NCI-H2081 (cell line): ENCODE measurements at places on chromosomes 16 and 17.

DNA sequence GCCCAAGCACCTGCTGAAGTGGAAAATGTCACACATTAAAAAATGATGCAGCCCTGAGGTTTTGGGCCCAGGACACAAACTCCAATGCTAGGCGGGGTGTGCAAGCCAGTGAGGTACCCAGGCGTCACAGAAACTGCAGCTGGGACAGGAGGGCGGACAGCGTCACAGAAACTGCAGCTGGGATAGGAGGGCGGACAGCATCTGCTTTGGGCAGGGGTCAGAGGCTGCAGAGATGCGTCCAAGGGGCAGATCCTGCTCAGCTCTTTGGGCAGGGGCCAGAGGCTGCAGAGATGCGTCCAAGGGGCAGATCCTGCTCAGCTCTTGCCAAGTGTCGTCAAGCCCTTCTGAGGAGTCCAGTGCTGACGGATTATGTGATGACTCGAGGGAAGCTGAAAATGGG is 43.9 kb upstream of the RCVRN start:
- DNase-seq: no peak

DNA sequence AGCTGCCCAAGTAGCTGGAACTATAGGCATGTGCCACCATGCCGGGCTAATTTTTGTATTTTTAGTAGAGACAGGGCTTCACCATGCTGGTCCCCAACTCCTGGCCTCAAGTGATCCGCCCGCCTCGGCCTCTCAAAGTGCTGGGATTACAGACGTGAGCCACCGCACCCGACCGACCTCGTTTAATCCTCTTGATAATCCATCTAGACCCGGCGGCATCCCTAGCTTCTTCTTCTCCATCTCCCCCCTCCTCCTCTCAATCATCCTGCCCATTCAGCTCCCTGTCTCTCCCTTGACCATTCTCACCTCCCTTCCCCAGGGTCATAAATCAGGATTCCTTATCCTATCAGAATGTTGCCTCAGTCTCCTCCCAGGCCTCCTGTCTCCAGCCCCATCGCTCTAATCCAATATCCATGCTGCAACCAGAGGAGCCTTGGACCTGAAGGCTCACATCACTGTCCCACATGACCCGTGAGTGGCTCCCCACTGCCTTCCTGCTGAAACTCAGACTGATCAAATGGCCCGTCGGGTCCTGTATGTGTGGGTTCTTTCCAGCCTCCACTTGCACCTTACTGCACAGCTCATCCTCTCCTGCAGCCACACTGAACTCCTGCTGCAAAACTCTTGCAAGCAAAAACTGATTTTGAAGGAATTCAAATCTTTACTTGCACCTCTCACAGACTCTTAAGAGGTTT is 74.1 kb upstream of the CDH5 start:
- no peak for DNase-seq

GRCh38 chr16:49560004-49560830 is 186.6 kb downstream of the C16orf78 start:
- no peak for DNase-seq

DNA sequence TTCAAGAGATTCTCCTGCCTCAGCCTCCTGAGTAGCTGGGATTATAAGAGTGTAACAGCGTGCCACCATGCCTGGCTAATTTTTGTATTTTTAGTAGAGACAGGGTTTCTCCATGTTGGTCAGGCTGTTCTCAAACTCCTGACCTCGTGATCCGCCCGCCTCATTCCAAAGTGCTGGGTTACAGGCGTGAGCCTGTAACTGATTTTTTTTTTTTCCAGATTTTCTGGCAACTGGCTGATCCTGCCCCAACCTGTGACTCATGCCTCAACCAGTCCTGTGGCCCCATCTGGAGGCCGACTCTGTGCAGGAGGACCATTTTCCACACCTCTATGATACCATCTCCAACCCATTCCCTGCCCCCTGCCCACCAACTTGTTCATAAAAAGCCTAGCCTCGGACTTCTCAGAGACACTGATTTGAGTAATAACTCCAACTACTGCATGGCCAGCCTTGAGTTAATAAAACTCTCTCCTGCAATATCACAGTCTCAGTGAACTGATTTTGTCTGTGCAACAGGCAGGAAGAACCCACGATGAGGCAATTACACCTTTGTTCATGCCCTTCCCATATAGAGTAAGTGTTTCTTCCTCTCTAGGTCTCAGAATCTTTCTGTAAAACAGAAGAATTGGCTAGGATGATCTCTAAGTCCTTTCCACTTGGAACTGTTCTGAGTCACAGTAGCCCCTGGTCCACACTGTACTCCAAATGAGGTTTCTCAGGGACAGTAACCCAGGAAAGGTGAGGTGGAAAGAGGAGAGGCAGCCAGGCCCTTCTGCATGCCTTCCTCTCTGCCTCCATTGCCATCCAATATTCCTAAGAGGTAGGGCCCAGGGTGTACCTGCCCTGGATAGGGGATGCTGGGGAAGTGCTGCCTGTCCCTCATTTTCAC is 8.8 kb upstream of the CNOT1 start:
- DNase-seq: no peak

GRCh38 chr16:85350973-85351372 is 238.7 kb upstream of the CIBAR2 start:
- peak; percentile 96 for DNase-seq

- peak; percentile 27 for DNase-seq
Measured at GRCh38 chr16:75296606-75297005, 45.2 kb upstream of the BCAR1 start.

DNA sequence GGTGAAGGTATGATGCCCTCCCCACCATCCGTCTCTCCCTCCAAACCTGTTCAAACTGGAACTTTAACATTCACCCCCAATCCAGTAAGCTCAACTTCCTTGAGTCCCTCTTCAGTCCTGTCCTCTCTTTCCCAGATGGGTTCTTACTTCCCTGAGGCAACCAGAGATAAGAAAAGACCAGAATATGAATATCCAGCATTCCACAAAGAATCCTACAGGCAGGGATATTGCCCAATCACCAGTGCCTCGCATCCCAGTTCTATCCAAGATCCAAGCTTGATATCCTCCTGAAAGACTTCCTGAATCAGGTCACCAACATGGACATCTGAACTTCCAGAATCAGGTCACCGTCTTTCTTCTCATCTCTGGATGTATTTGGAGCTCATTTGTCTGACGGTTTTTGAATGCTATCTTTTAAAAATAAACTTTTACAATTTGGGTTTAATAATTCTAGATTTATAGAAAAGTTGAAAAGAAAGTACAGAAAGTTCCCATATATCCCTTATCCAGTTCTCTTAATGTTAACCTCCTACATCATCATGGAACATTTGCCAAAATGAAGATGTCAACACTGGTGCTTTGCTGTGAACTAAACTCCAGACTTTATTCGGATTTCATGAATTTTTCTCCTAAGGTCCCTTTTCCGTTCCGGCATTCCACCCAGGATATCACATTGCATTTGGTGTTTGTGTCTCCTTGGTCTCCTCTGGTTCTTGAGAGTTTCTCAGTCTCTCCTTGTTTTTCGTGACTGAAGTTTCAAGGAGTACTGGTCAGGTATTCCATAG is 13.7 kb upstream of the COL1A1 start:
- DNase-seq: no peak

DNA sequence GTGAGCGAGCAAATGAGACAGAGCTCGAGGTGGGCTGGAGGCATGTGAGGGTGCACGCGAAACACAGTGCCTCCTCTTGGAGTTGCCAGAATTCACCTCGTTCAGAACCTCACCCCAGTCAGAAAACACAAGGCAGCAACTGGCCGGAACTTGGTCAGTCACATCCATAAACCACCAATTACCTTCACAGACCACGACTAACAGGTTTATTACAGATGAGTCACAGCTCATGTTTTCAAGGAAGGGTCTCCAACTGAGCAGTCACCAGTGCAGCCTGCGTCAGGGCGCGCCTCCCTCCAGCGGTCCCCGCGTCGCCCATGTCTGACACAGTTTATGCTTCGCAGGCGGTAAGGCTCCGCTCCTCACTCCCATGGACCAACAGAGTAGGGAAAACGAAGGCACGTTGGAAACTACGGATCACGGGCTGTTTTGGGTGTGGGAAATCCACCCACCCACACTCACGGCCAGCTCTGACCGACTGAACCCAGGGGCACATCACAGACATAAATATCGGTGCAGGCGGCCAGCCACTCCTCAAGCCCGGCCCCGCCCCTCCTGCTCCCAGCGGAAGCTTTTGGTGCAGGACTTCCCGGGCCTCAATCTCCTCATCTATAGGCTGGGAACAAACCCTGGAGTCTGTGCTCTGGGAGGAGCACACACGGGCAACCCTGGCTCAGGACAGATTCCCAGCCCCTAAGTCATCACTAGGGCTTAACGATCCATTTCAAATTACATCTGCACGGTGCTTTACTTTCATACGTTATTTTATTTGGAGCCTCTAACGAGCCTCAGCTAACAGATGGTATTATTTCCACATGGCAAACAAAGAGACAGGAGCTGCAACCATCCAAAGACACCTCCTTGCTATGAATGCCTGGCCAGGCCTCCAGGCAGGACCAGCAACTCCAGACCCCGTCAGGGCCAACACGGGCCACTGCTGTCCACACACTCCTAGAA is 126.3 kb downstream of the ZNF778 start:
- peak; percentile 40 for DNase-seq

DNA sequence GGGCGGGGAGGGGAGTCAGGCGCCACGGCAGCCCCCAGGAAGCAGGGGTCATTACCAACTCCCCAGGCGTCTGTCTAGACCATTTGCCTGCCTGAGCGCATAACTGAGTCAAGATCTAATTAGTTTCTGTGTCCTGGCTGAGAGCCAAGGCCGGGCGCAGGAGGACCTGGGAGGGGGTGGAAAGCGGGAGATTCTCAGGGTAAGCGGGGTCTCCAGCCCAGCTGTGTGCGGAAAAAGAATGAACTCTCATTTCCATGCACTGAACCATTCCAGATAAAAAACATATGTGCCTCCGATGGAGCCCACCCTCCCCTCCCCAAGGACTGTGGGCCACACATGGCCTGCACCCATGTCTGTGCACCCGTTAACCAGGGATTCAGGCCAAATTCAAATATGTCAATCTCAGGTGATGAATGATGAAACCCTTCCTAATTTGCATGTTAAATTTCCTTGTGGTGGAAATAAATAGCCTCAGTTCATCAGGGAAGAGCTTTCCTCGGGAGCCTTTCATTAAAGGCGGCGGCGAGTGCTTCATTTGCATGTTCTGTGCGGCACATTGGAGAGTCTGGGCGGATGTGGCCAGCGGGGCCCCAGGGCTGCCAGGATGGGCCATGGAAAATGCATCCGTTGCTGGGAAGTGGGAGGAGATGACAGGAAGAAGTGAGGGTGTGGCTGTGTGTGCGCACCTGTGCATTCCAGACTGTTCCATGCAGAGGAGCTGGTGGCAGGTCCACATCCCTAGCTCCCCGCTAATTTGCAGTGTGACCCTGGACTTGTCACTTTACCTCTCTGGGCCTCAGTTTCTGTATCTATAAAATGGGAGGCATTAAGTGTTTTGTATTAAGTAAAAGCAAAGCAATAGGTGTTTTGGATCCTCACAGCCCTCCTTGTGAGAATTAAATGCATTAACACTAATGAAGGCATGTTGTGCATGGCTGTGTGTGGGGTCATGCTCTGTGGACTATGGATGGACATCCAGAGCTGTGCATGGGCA is 151.1 kb downstream of the SDK2 start:
- DNase-seq: peak; percentile 77

DNA sequence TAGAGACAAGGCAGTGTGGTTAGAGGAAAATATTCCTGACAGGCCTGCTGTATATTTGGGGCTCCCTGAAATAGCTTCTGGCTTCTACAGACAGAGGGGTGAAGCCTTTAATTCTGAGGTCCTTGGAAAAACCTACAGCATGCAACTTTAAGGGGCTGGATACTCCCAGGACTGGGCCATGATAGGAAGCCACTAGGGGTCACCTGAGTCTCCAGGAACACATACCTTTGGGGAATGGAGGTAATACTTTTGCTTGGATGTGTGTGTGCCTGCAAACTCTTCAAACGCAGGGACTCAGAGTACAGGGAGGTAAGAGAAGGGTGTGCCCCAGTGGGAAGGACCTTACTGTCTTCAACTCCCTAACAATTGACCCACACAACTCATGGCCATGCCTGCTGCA is 4.1 kb downstream of the ASIC2 start:
- no peak for DNase-seq

- DNase-seq: no peak
Measured at GRCh38 chr16:56320056-56320455, 105.3 kb downstream of the AMFR start.

- no peak for DNase-seq
Measured at GRCh38 chr17:70405492-70406220, 236.3 kb downstream of the KCNJ2 start.

GRCh38 chr17:62062302-62062701 is 2.8 kb downstream of the MED13 start:
- DNase-seq: no peak

DNA sequence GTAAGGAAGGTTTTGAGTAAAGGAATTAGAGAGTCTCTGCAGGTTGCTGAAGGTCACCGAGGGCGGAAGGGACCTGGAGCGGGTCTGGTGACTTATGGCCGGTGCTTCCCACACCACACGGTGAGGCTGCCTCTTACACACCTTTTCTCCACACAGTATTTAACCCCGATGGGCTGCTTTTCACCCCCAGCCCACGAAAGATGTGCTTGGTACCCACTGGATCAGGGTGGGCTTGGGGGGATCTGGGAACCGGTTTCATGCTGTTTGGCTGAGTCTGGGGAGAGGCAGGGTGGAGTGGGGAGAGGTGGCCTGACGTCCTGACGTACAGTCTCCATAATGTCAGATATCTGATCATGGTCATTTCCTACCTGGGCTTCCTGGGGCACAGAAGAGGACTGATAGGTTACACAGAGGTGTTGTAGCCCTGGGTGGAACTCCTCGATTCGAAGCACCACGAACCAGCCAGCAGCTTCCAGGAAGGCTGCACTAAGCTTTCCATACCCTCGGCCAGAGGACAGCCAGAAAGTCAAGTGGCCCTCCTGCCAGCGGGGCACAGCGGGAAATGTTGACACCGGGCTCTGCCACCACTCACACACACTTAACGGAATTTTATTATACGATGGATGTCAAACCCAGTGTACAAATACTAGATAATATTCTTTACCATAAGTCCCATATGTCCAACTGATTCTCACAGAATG is 34.0 kb downstream of the OR1D5 start:
- DNase-seq: no peak

DNA sequence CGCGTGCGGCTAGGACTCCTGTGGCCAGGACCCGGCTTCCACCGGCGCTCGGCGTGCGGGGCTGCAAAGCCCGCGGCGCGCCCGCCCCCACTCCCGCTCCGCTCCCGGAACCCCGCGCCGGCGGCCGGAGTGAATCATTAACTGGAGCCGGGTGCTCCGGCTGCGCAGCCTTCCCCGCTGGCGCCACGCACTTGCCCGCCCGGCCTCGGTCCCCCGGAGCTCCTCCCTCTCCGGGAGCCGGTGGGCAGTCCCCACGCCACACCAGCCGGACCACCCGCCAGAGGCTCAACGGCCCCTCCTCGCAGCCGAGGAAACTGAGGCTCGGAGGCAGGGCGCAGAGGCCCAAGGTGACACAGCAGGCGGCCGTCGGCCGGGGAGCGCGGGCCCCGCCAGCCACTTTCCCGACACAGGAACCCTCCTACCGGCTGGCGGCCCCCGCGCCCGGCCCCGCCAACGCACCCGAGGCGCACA is 580 bp downstream of the BCAR1 start:
- no peak for DNase-seq

GRCh38 chr16:11976850-11977375 is 379 bp downstream of the SNX29 start:
- DNase-seq: no peak
